Omental fat pad (tissue), 4 donors: ENCODE measurements at places on chromosomes 16 and 17.
A peak's percentile ranks its signal among the peaks of the same experiment; 100 is the strongest.

DNA sequence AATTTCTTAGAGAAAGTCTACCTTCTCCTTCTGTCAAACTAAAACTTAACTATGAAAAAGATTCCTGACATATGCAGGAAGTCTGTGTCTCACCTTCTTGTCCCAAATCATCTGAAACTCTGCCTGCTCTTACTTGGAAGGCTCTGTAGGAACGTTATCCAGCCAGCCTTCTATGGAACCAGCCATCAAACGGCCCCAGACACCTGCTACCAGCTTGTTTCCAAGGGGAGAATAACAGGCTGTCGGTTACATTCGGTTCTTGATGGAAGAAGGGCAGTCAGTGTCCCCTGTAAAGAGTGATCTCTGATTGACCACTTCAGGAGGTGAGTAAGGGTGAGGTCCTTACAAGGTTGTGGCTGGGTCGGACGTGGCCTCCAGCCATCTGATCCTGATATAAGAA lies 1.7 kb downstream of the ADAMTS18 start:
- no peak for DNase-seq

DNA sequence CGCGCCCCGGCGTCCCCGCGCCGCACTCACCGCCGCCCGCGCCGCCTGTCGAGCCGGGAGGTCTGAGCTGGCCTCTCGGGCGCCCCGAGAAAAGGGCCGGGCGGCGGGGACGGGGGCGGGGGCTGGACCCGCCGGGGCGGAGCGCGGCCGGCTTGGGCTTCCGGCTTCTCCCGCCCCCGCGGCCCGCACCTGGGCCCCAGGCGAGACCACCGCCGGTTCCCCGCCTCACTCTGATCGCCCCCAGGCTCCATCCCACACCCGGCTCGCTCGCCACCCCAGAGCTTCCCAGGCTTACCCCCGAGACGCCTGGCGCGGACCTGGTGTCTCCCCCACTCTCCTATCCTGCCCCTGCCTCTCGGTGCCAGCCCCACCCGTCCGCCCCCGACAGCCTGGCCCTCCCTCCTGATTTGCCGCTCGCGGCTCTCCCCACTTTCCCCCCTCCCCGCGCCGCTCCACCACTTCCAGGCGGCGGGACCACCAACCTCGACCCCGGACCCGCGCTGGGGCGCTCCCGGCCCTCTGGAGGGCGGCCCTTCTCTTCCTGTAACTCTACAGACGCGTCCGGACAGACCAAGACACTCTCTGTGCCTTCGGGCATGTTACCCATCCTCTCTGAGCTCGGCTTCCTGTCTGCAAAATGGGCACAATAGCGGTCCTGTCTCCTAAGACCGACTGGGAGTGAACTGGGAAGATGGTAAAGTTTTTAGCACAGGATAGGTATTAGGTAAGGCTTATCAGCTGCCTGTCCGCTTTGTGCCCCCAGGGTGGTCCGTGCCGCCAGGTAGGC lies at the start of gene LITAF:
Gene LITAF, minus strand, starts transcription at position 64 of the 787 bp plus-strand sequence. CDS start 30,189 bp downstream, outside the sequence.
- peak; percentile 39 for DNase-seq

DNA sequence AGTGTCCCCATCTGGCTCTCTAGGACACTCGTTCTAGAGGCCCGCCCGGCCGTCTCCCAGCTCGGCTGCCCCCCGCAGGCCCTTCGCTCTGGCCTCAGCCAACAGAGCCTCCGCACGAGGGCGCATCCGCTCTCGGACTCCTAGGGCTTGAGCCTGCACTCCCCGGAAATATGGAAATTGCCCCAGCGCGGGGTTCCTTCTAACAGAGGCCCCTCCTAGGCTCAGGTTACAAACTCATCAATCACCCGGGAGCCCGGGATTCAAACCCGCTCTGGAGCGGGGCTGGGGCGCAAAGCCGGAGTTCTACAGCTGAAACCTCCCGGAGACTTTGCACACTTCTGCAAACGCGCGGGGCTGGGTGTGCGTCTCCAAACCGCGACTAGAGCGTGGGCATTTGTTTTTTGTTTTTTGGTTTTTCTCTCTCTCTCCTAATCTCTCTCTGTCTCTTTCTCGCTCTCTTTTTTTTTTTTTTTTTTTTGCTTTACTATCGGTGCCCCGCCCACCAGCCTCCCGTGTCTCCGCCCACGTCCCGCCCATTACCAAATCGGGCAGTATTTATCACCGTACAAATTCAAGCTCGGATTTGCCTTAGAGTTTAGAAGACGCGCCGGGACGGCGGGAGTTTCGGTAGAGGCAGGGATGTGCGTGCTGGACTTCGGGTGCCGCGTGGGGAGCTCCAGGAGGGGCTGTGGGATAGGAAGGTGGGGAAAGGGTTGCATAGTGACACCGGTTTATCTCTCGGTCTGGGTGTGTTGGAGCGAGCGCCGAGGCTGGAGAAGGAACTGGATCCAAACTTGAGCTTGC lies 2.4 kb upstream of the FOXL1 start:
- peak; percentile 53 for DNase-seq

- DNase-seq: no peak
Observed at GRCh38 chr17:43953746-43954145, at the start of gene PYY. PYY (minus strand) TSS chr17:43953940; CDS start chr17:43953483, 457 bp downstream.

DNA sequence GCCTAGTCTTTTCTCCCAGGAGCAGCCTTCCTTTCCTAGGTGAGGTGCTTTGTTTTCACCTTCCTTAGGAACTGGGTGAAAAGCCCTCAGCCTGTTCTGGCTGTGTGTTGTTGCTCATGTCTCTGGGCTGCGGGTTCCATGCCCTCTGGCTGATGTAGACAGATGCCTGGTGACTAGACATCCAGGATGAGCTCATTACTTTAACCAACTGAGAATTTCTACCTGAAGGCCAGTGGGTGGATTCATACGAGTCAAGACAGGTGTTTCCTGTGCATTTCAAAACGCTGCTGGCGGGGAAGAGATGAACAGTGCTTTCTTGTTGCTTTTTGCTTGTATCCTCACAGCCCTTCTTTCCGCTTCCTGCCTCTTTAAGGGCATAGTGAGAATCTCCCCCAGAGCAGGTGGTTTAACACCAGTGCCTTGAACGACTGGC lies 22.3 kb downstream of the SAP30BP start:
- DNase-seq: no peak

DNA sequence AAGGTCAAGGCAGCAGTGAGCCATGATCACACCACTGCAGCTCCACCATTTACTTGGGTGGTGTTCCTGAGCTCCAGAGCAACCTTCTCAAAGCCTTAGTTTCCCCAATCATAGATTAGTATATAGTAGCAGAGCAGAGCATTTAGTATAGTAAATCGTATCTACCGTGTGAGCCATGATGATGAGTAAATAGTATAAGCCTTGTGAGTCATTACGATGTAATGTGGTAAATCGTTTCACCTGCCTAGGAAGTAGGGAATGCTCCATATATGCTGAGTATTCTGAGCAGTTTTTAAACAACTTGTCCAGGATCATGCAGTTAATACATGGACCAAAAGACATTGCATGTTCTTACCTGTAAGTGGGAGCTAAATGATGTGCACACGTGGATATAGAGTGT lies 66.4 kb downstream of the SCNN1B start:
- DNase-seq: no peak

DNA sequence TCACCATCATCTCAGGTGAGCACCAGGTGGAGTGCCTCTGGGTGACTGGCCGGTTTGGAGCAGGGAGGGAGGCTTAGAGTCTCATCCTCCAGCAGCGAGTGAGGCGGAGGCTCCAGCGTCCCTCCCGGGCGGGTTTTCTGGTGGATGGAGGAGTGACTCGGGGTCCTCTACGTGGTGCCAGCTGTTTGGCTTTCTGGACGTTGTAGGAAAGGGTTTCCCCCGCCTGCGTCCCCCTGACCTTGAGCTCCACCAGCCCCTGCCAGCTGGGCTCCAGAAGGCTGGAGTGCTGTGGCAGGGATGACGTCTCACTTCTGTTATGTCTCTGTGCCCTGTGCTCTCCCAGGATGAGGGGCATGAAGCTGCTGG lies 522 bp downstream of the DNASE1 start:
- DNase-seq: no peak
